ENCODE measurements at places on chromosomes 7 and 10. TPM values are rescaled to one million over a fixed set of nuclear protein-coding genes. Genes with fewer than 3 reads are reported as not detected.

DNA sequence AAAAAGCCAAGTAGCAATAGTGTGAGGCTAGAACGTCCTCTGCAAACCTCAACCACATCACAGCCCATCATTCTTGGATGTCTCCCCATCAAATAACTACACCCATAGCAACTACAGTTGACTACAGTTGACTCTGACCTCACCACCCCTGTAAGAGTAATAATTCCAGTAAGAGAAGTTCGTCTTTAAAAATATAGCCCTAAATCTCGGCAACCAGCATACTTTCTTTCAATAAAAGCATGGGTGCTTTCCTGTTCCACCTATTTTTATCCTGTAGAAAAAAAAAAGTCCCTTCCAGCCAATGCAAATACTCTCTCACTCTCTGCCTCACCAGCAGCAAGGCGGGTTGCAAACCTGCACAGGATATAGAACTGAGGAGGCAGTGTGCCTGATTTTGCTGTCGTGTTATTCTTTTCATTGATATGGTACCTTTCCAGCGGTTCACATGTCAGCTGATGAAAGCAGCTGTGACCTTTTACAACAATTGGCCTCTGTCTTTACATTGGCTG lies 187.5 kb upstream of the NFE2L3 start:
- DNase-seq, result no peak

- DNase-seq, result peak; percentile 79
Observed at GRCh38 chr10:122461367-122461728, at the start of gene HTRA1. Gene HTRA1, plus strand, starts transcription at chr10:122461553. Its CDS starts 100 bp downstream, at chr10:122461653.

- no peak for DNase-seq
Observed at GRCh38 chr10:46305986-46306385, 19.2 kb downstream of the ANTXRL start.

GRCh38 chr7:35971133-35971891 lies 170.5 kb downstream of the SEPTIN7 start:
- DNase-seq, result no peak

CPA4 gene
- 0.54 TPM for polyA plus RNA-seq

DNA sequence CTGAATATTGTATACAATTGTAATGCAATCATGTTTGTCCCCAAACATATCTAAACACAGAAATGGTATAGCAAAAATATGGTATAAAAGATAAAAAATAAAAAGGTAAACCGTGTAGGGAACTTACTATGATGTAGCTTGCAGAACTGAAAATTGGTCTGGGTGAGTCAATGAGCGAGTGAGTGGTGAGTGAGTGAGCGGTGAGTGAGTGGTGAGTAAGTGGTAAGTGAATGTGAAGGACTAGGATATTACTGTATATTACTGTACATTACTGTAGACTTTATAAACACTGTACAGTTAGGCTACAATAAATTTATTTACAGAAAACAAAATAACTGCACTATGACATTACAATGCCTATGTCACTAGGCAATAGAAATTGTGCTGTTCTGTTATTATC lies 1163.2 kb upstream of the SORCS1 start:
- no peak for DNase-seq

GRCh38 chr7:48173756-48174382 lies 2.6 kb downstream of the ABCA13 start:
- DNase-seq, result no peak

NPSR1 gene
- not detected for polyA plus RNA-seq

GRCh38 chr10:112701211-112701877 lies 248.7 kb upstream of the TCF7L2 start:
- no peak for DNase-seq
